AG04450 (cell line): ENCODE measurements at places on chromosomes 12 and 14.

GRCh38 chr12:95848575-95849388 lies 10.0 kb upstream of the SNRPF start:
- DNase-seq = no peak

GRCh38 chr12:28951935-28952334 lies 197.1 kb upstream of the FAR2 start:
- DNase-seq = no peak

DNA sequence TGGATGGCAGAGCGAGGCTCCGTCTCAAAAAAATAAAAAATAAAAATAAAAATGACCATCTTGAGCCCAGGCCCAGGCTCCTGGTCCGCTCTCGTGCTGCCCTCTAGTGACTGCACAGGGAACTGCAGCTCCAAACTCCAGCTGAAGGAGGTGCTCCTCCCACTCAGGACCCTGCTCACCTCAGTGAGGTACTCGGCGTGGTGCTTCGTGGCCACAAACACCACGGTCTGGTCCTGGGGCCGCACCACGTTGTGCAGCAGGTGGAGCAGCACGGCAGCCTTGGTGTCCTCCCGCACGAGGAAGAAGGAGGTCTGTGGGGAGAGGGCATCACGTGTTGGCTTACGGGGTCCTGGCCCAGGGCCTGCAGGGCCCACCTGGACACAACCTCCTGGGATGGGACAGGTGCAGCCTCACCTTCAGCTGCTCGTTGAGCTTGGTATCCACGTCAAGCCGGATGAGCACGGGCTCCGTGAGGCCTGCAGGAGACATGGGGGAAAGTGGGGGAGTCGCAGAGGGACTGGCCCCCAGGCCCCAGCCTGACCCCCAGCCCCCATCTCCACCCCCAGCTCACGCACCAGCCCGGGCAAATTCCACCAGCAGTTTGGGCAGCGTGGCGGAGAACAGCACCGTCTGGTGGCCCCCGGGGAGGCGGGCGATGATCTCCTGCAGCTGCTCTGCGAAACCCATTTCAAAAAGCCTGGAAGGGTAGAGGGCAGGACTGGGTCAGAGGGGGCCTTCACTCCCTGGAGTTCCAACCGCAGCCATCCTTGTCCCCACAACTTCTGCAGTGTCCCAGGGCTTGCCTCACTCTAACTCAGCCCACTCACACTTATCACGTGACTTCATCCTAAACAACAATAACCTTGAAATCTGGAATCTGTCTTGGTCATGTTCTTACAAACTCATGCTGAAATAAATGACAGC lies 10.6 kb downstream of the DDX54 start:
- no peak for DNase-seq

GRCh38 chr12:10025236-10025635 lies 5.2 kb upstream of the CLEC9A start:
- no peak for DNase-seq

- no peak for DNase-seq
These were observed 16.7 kb downstream of the SPPL3 start for GRCh38 chr12:120887253-120888043.

DNA sequence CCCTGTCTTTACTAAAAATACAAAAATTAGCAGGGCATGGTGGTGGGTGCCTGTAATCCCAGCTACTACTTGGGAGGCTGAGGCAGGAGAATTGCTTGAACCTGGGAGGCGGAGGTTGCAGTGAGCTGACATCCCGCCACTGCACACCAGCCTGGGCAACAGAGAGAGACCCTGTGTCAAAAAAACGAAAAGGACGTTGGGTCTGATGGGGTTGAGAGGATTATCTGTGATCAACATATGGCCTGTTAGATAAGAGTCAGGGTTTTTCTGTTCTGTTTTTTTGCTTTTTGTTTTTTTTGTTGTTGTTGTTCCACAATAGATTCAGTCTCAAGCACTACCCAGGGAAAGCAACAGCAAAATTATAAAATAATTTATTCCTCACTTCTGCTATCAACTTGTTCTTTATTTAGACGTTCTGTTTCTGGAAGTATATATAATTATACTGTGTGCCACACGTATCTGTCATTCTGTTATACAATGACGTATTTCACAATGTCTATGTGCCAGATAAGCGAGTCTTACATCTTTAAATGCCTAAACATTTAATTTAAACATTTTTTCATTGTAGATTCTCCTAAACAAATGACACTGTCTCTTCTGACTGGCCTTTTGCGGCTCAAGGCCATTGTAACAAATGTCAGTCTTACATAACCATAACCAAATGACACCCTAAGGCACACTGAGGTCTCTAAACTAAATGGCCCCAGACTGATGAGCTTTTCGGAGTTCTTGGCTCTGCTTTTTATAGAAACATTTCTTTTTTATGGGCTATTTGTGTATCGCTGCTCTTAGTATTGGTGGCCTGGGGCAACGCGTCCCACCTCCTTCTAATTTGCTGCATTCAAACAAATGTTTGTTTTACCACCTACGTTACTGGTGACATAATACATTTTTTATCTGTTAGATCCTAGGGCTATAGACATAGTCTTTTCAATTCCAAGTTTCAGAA lies 7.2 kb upstream of the P2RX4 start:
- DNase-seq = no peak
